ENCODE measurements at places on chromosomes 3 and 15.

- DNase-seq = no peak
Observed at GRCh38 chr3:108909799-108910198, 43.9 kb downstream of the GUCA1C start.

DNA sequence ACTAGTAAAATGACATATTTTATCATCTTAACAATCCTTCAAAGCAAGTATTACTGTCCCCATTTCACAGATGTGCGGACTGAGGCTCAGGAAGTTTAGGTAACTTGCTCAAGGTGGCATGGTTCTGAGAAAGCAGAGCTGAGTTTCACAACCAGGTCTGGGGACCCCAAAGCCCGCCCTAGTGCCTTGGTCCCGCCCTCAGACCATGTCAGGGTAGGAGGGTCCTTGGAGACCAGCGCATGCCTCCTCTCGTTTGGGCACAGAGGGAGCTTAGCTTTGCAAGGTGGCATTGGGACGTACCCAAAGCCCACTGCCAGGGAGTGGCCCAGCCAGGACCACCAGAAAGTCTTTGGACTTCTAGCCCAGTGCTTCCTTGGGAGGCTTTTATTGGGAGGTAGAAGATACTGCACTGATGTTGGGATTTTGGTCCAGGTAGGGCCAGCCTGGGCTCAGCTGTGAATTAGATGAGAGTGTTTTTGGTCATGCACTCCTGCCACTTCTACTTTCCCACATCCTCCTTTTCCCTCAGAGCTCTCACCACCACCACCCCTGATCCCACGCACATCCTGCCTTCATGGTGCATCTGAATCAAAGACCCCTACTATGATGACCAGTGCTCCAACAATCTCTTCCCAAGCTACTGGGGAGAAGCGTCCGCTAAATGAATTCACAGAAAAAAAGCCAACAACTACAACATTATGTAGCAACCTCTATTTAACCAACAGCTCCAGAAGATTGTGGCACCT, 307.9 kb downstream of the TLE3 start:
- DNase-seq = no peak

DNA sequence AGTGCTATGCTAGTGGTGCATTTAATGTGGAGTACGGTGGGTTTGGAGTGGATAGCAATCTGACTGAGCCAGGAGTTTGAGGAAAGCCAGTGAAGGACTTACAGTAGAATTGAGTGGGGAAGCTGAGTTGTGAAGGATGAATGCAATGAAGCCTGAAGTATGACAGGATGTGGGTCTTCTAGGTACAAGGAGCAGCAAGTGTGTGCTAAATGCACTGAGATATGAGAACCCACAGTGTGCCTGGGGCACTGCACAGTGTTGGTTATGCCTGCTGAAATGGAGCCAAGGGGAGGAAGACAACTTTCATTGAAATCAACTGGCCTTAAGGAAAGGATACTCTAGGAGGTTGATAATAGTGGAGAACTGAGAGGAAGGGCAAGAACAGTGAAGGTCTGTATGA, 105.5 kb upstream of the MRPL3 start:
- DNase-seq = no peak

- DNase-seq = no peak
Observed at GRCh38 chr3:186988806-186989205, 58.5 kb downstream of the ST6GAL1 start.

GRCh38 chr3:128067489-128067888, 15.3 kb downstream of the SEC61A1 start:
- no peak for DNase-seq

GRCh38 chr3:125257536-125257935, 45.0 kb upstream of the SLC12A8 start:
- no peak for DNase-seq

DNA sequence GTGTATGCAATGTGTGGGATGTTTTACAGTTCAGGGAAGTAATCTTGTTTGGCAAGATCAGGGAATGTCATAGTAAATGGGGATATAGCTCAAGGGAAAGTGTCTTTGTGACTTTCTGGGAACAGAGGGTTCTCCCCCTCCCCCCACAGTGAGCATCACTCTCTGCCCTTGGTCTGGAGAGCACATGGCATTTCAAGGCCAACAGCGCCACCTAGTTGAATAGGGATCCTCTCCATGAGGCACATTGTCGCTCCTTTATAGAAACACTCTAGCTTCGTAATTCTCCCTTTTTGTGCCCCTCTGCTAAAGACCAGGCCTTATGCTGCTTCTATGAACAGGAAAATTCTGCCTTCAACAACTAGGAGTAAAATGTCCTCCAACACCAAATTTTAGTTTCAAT, 37.1 kb upstream of the ARNT2 start:
- no peak for DNase-seq

GRCh38 chr3:186060222-186060621, 48.7 kb downstream of the ETV5 start:
- no peak for DNase-seq

DNA sequence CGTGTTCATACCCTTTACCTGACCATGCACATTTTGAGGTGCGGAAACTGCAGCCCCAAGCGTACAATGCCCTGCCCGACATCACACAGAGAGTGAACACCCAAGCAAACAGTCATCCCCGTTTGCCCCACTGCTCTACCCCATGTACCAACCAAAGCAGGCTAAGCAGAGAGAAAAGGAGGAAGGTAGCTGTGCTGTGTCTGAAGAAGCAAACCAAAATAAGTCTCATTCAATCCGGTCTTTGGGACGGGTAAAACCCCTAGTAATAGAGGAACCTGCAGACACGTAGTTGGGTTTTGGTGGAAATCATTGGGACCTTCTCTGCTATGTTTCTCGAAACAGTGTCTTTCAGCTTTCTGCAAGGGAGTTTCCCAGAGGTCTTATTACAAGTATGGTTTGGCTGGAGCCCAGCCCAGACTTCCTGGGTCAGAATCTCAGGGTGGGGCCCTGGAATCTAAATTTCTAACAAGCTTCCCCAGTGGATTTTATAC, 164.6 kb upstream of the HES1 start:
- DNase-seq = no peak

DNA sequence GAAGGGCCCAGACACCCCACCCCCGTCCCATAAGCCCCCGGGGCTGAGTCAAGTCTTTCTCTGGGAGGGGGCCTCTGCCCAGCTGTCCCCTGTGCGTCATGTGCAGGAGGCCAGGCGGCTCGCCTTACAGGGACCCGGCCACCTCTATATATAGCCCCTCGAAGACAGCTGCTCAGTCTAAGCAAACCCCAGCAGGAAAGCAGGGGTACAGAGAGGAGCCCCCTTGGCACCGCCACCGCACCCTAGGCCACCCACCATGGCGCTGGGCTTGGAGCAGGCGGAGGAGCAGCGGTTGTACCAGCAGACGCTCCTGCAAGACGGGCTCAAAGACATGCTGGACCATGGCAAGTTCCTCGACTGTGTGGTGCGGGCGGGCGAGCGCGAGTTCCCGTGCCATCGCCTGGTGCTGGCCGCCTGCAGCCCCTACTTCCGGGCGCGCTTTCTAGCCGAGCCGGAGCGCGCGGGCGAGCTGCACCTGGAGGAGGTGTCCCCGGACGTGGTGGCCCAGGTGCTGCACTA, at the start of gene KLHL40:
KLHL40 (plus strand) TSS at position 175 of the 519 bp plus-strand sequence; CDS start at position 257, 82 bp downstream.
- no peak for DNase-seq

DNA sequence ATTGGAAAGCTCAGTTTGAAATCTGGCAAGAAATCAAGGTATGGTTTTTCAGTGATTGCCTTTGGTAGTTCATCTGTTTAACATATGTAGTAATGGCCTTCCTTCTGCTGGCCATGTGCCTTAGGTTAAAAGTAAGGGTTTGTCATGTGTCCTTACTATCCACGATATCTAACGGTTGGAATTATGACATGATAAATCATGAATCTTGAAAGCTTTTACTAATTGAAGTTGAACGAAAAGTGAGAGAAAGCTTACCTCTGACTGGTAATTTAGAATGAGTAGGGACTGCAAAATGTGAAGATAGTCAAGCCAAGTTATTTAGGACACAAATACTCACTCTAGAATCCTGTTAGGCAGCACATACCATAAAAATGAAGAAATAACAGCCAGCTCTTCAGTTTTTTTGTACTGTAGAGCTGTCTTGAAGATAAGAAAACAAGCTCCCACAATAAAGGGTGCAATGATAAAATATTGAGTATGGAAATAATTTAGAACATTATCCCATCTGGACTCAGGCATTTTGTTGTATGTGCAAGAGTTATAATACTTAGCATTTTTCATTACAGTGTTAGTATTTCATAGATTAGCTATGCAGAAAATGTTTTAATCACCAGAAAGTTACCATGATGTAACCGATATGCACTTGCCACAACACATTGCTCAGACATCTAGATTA, 303.4 kb downstream of the ZNF385D start:
- DNase-seq = peak; percentile 33

DNA sequence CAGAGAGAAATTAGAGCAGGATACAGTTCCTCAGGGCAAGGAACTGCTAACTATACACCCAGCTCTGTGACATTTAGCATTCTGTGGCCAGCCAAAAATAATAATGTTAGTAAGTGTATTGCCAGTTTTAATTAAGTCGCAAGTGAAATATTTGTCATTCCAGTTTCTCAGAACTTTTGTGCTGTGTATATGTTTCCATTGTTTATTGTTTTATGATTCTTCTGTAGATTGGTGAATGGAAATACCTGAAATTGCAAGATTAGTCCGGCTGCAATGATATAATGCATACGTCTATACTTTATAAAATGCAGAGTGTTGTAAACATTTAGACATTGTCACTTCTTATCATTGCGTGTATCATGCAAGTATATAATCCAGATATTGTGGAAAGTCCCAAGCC, 351.3 kb upstream of the GRM7 start:
- no peak for DNase-seq

DNA sequence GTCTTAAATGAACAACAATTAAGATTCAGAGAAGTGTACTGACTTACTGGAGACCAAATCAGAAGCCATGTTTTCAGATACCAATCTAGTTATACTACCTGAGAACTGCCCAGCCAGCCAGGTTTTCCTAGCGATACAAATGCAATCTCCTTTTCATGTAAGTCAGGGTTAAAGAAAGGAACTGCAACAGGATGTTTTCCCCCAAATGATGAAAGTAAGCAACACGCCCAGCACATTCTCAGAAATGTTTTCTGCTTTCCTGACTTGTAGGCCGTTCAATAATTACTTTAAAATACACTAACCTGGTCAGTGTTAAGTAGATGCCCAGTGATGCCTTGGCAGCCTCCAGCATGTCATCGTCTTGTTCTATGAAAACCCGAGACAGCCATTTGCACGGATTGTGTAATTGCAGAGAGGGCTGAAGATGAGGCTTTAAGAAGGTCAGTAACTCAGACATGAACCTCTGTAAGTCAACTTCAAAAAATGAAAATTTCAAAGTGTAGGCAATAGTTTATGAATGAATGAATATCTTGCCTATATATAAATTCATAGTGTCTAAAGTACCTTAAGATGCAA, 30.3 kb downstream of the LINS1 start:
- DNase-seq = no peak

- DNase-seq = no peak
Observed at GRCh38 chr15:28897861-28898585, 12.2 kb downstream of the APBA2 start.

- DNase-seq = no peak
Observed at GRCh38 chr3:157318639-157319288, 117.9 kb upstream of the PTX3 start.

DNA sequence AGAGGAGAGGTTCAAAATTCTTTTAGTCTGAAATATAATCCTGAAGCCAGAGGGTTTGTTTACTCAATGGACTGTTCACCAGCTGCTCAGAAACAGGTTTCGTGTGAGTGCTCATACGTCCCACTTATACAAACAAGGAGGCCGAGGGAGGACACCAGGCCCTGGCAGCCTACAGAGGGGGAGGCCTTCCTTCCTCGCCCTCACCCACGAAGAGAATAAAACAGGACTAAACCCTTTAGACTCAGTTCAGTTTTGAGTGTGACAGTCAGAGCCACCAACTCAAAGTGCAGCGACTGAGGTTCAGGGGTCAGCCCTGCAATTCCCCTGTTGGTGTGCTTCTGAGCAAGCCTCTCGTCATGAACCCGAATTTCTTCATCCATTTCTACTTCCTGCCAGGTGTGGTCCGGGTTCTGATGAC, 17.3 kb downstream of the FAM174B start:
- DNase-seq = peak; percentile 20

GRCh38 chr15:92818651-92819277, 81.4 kb upstream of the CHD2 start:
- no peak for DNase-seq

- DNase-seq = no peak
Observed at GRCh38 chr3:130705501-130705900, 41.1 kb downstream of the PIK3R4 start.

DNA sequence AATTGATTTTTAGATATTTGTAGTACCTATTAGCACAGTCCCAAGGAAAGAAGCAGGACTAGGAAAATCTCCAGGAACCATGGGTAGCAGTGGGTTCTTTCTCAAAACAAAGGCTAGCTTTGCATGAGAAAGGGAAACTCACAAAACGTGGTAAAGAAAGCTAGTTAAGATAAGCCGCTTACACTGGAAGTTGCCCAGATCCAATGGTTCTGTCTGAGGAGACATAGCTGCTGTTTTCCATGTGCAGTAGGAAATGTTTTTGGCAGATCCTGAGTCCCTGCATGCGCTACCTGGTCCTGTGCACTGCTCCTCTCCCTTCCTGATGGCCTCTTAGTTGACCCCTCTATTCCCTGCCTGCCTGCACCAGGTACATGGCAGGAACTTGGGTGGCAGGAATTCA, 60.4 kb downstream of the TFG start:
- no peak for DNase-seq

GRCh38 chr15:22780267-22780666, 6.2 kb upstream of the NIPA1 start:
- no peak for DNase-seq

- DNase-seq = no peak
Observed at GRCh38 chr3:36680952-36681351, 83.4 kb downstream of the DCLK3 start.
